ENCODE measurements at places on chromosomes 2 and 18.

DNA sequence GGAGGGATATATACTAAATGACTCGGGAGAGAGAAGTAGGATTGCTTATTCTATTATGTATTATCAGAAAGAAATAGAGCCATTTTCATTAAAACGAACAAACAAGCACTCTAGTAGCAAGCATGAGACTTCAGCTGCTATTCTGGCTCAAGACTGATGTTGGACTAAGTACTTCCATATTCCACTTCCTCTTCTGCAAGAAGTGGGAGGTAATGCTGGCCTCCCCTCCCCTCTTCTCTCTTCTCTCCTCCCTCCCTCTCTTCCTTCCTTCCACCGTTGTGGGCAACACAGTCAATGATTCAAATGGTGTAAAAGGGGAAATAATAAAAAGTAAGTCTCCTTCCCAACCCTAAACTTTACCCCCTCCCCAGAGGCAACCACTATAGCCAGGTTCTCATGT is 62.6 kb downstream of the EMX1 start:
- no peak for DNase-seq

- no peak for DNase-seq
Measured at GRCh38 chr2:124877141-124877577, 852.1 kb downstream of the CNTNAP5 start.

- no peak for DNase-seq
Measured at GRCh38 chr2:67663776-67664175, 266.6 kb downstream of the ETAA1 start.

GRCh38 chr2:159855557-159856061 is 57.6 kb upstream of the CD302 start:
- no peak for DNase-seq

- no peak for DNase-seq
Measured at GRCh38 chr2:234550056-234550455, 53.2 kb upstream of the ARL4C start.

DNA sequence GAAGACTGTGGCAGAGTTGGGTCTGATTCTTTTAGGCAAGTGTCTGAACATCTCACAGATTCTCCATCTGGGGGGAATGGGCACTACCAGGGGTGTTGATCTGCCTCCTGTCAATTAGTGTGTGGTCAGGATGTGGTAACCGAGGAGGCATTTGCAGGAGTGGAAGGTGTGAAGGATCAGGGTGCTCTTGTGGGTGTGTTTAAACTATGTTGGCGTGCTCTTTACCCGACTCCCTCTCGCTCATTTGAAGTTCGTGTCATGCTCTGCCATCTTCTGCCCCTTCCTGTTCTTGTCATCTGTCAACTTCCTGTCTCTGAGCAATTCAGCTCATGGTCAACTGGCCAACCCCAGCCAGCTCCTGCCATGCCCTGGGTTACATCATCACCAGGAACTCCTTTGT is 107.9 kb downstream of the RTN4 start:
- DNase-seq = no peak

DNA sequence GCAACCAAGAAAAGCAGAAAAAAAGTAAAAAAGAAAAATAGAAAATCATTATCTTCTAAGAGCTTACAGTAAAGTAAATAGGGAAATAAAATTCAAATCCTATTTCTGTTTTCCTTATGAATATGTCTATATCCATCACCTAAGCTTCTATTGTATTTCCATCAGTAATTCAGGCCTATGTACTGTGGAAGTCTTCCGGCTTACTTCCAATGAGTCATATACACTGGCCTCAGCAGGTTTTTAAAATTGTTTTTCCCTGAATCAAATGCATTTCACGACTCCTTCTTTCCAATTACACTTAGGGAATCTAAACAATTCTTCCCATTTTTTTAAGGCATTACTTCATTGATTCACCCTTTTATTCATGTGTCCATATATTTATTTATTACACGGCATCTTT is 164.7 kb downstream of the CCDC102B start:
- DNase-seq = no peak

- no peak for DNase-seq
Measured at GRCh38 chr18:37270038-37270665, 295.4 kb downstream of the CELF4 start.

- DNase-seq = no peak
Measured at GRCh38 chr2:30178618-30179434, 32.0 kb downstream of the YPEL5 start.

DNA sequence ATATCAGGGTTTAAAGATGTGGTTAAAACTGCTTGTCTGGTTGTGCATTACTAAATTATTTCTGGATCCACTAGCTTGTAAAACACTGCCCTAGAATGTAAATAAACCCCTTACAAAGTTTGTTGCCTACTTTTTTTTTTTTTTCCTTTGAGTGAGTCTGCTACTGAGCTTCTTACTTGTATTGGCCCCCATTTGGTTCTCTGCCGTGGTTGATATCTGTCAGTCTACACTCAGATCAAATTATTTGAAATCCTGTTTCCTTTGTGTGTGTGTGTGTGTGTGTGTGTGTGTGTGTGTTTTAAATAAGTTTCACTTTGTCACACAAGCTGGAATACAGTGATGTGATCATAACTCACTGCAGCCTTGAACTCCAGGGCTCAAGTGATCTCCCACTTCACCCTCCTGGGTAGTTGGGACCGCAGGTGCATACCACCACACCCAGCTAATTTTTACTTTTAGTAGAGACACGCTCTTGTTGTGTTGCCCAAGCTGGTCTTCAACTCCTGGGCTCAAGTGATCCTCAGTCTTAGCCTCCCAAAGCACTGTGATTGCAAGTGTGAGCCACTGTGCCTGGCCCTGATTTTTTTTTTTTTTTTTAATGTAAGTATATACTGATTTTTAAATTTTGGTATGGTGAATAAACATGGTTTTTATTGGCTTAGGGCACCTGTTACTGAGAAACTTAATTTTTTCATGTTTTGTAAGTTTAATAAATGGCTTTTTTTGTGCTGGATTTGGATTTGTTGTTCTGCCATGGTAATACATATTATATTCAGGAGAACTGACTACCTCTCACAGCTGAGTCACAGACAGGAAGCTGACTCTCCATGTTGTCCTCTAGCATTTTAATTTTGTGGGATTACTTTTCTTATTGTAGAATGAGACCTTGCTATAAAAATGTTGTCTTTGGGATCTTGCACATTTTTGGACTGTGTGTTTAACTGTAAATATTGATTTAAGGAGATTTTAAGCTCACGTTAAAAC is 48.5 kb downstream of the MAP4K4 start:
- no peak for DNase-seq
